ENCODE measurements at places on chromosomes 13 and 19. TPM values are rescaled to one million over a fixed set of nuclear protein-coding genes. Genes with fewer than 3 reads are reported as not detected.

- no peaks in the 10 kb centered on the region for H3K27me3 ChIP-seq
- DNase-seq, result no peak
- no peak overlapping the region for H3K27ac ChIP-seq
Observed at GRCh38 chr13:32659736-32660135, 73.5 kb downstream of the PDS5B start.

GRCh38 chr19:33706631-33707030 lies 84.9 kb downstream of the CHST8 start:
- H3K27me3 ChIP-seq, result no peaks in the 10 kb centered on the region
- no peaks in the 10 kb centered on the region for H3K4me1 ChIP-seq
- H3K4me3 ChIP-seq, result no peak overlapping the region
- no peak for DNase-seq
- no peaks in the 10 kb centered on the region for H3K36me3 ChIP-seq

GRCh38 chr13:99313941-99314340 lies 6.7 kb upstream of the GPR183 start:
- H3K27me3 ChIP-seq, result no peaks in the 10 kb centered on the region
- H3K4me1 ChIP-seq, result peaks cover 10% of the 10 kb centered on the region
- H3K36me3 ChIP-seq, result no peaks in the 10 kb centered on the region
- H3K4me3 ChIP-seq, result no peak overlapping the region
- no peak for DNase-seq
- H3K27ac ChIP-seq, result no peak overlapping the region

DNA sequence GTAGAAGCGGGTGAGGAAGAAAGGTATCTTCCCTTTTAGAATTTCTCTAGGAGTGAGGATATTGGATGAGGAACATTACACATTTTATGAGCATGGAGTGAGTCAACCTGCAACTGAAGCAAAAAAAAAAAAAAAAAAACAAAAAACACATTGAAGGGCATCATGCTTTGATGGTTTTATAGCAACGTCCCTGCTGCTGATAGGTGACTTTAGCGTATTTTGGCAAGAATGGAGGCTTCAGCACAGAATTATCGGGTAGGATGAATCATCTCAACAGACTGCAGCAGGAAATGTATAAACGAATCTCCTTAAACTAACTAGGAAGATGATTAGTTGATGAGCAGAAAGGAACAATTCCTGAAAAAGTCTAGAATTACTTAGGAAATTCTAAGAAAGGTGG lies 1359.6 kb upstream of the ATXN8OS start:
- no peak for DNase-seq
- H3K4me3 ChIP-seq, result no peak overlapping the region
- H3K4me1 ChIP-seq, result no peaks in the 10 kb centered on the region
- H3K27ac ChIP-seq, result no peak overlapping the region

DNA sequence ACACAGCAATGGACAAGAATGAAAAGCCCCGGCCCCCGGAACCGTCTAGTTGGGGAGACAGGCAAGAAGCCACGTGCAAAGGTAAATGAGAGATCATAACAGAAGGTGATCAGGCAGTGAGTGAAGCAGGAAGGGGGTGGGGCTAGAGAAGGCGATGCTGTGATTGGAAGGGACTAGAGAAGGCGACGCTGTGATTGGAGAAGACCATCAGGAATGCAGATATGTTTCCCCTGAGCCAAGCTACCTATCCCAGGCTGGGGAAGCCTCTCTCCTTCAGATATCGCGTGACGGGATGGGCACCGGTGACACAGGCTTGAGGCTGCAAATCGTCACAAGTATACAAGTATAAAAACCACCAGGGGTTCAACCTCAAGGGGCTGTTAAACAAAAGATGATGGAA lies 21.8 kb downstream of the DCAF15 start:
- peaks cover 5% of the 10 kb centered on the region for H3K4me1 ChIP-seq
- H3K4me3 ChIP-seq, result no peak overlapping the region
- no peak overlapping the region for H3K27ac ChIP-seq
- H3K27me3 ChIP-seq, result no peaks in the 10 kb centered on the region
- DNase-seq, result peak; percentile 61

GRCh38 chr13:110132225-110132982 lies 174.6 kb downstream of the COL4A1 start:
- peaks cover 6% of the 10 kb centered on the region for H3K27me3 ChIP-seq
- no peak overlapping the region for H3K4me3 ChIP-seq
- no peak overlapping the region for H3K27ac ChIP-seq
- H3K4me1 ChIP-seq, result peaks cover 5% of the 10 kb centered on the region

The LRP3 gene
- 35.1 TPM for total RNA-seq

The ETV2 gene
- 1.0 TPM for total RNA-seq

The SLC27A5 gene
- 9.0 TPM for total RNA-seq

DNA sequence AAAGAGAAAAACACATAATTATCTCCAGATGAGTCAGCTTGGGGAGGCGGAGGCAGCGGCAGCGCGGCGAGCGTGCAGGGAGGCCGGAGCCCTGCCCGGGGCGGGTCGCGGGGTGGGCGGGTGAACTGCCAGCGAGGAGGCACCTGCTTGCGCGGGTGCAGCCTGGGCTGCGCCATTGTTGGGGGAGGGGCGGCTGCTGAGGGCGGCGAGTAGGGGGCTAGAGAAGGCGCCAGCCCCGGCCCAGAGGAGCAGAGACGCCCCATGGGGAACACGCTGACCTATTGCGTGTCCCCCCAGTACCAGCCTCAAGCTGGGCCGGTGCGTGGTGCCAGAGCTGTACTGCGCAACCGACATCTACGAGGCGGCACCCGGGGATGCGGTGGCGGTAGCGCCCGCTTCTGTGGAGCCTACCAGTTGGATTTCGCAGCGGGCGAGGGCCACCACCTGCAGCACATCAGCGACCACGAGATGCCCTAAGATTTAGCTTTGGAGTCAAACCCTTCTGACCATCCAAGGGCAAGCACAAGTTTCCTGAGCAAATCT lies 16.7 kb downstream of the ZNF100 start:
- no peak overlapping the region for H3K27ac ChIP-seq
- no peak for DNase-seq
- H3K4me1 ChIP-seq, result no peaks in the 10 kb centered on the region
- no peaks in the 10 kb centered on the region for H3K27me3 ChIP-seq
- H3K4me3 ChIP-seq, result no peak overlapping the region

DNA sequence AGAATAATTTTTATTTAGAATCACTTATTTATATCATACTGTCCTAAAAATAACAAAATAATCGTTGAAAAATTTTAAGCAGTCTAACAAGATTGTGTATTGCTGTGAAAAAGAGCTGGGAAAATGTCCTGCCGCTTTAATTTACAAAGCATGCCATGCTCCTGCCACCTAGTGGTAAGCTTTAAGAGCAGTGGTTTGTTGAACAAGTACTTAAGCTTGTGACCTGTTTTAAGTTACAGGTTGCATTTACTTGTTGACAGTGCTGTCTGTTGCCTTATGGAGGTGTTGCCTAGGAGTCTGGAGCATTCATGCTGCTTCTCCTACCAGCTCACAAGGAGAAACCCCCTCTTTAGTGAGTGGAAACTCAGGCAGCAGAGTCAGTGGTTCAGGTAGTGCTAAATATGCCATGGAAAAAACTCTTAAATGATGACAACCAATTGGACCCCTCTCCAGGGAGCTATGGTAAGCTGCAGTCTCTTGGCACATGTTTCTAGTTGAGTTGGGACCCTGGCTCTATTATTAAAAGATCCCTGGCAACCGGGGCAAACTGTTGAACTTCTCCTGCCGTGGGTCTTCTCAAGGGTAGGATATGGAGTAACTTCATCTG lies 68.4 kb downstream of the SPATA13 start:
- no peaks in the 10 kb centered on the region for H3K27me3 ChIP-seq
- H3K4me1 ChIP-seq, result peaks cover 4% of the 10 kb centered on the region

DNA sequence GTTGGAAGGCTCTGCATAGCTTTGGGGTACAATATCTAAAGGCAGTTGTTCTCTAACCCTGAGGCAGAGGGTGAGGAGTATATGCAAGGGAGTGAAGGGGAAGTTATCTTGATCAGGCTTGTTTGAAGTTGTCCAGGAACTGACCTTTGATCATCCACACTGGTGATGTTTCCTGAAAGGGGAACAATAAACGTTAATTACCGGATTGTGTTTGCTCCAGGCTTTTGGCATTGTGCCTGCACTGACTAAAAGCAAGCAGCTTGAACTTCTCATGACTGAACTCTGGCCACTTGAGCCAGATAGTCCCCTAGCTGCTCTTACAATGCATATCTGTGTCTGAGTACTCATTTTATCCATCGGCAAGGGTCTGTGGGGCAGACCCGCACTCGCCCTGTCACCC lies 27.0 kb upstream of the ZNF726 start:
- H3K36me3 ChIP-seq, result no peaks in the 10 kb centered on the region
- H3K27me3 ChIP-seq, result no peaks in the 10 kb centered on the region
- H3K27ac ChIP-seq, result no peak overlapping the region
- no peak overlapping the region for H3K4me3 ChIP-seq
- no peaks in the 10 kb centered on the region for H3K4me1 ChIP-seq

GRCh38 chr13:73235385-73235784 lies 176.6 kb downstream of the KLF5 start:
- H3K4me3 ChIP-seq, result no peak overlapping the region
- no peak overlapping the region for H3K27ac ChIP-seq
- no peaks in the 10 kb centered on the region for H3K4me1 ChIP-seq
- DNase-seq, result no peak
- H3K27me3 ChIP-seq, result no peaks in the 10 kb centered on the region

The ZNF677 gene
- total RNA-seq, result 37.8 TPM

GRCh38 chr13:26320766-26321165 lies 66.8 kb downstream of the CDK8 start:
- no peaks in the 10 kb centered on the region for H3K27me3 ChIP-seq
- no peaks in the 10 kb centered on the region for H3K4me1 ChIP-seq

DNA sequence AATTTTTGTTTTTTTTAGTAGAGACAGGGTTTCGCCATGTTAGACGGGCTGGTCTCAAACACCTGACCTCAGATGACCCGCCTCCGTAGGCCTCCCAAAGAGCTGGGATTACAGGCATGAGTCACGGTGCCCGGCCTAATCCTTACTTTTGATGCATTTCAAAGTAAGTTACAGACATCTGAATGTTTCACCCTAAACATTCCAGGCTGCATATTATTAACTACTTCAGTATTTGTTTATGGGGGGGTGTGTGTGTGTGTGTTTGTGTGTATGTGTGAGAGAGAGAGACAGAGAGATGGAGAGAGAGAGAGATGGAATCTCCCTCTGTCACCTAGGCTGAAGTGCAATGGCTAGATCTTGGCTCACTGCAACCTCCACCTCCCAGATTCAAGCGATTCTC lies 13.1 kb downstream of the SULT2B1 start:
- H3K36me3 ChIP-seq, result no peaks in the 10 kb centered on the region
- H3K4me3 ChIP-seq, result no peak overlapping the region
- H3K27me3 ChIP-seq, result no peaks in the 10 kb centered on the region
- DNase-seq, result peak; percentile 74

The ZMYM5 gene
- 17.1 TPM for total RNA-seq

GRCh38 chr19:43779820-43780219 lies 953 bp downstream of the KCNN4 start:
- no peak overlapping the region for H3K4me3 ChIP-seq
- H3K27me3 ChIP-seq, result no peaks in the 10 kb centered on the region
- peaks cover 5% of the 10 kb centered on the region for H3K4me1 ChIP-seq
- no peak overlapping the region for H3K27ac ChIP-seq

The CACNG7 gene
- total RNA-seq, result 1.4 TPM

- no peaks in the 10 kb centered on the region for H3K27me3 ChIP-seq
- H3K4me1 ChIP-seq, result no peaks in the 10 kb centered on the region
- DNase-seq, result no peak
Observed at GRCh38 chr13:59343993-59344822, 819.5 kb downstream of the DIAPH3 start.

GRCh38 chr19:39788244-39788643 lies 9.6 kb downstream of the LEUTX start:
- no peaks in the 10 kb centered on the region for H3K27me3 ChIP-seq
- H3K4me3 ChIP-seq, result no peak overlapping the region
- no peaks in the 10 kb centered on the region for H3K4me1 ChIP-seq
- no peaks in the 10 kb centered on the region for H3K36me3 ChIP-seq

GRCh38 chr19:47644743-47645482 lies 36.0 kb downstream of the BICRA start:
- DNase-seq, result no peak
- H3K27me3 ChIP-seq, result no peaks in the 10 kb centered on the region
- no peaks in the 10 kb centered on the region for H3K36me3 ChIP-seq
- H3K4me1 ChIP-seq, result peaks cover 19% of the 10 kb centered on the region
- peak overlapping the region; percentile 47 for H3K27ac ChIP-seq

The MIA gene
- total RNA-seq, result not detected

The APOC4 gene
- total RNA-seq, result not detected

The ZBTB32 gene
- total RNA-seq, result not detected

DNA sequence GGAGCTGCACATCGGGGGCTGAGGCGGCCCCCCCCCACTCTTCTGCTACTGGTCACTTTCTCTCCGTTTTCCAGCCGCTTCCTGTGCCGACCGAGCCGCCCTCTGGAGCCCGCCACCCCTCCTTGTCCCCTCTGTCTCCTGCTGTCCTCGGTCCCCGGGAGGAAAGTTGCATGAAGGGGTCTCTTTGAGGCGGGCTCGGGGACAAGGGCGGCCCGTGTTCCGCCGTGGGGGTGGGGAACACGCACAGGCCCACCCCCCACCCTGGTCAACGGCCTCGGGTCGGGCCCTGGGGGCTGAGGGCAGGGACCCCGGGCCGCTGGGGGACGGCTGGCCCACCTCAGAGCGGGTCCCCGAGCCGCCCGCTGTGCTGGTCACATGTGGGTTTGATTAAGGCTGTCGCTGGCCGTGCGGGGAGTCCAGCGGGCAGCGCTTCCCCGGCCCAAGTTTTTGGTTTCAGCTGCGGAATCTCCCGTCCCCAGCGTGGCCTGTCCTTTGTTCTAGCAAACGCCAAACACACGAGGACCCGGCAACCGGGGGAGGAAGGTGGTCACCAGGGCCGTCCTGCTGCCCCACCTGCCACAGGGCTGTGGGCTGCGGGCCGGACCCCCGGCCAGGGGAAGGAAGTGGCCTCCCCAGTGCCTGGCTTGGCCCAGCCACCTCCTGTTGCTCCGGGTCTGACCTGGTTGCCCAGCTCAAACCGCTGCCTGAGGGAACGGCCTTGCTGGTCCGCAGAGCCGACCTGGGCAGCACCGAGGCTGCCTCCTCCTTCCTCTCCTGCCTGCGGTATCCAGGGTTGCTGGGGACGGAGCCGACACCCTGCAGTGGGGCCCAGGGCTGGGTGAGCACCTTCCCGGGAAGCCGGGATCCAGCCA lies 1.9 kb downstream of the EFNA2 start:
- DNase-seq, result no peak

DNA sequence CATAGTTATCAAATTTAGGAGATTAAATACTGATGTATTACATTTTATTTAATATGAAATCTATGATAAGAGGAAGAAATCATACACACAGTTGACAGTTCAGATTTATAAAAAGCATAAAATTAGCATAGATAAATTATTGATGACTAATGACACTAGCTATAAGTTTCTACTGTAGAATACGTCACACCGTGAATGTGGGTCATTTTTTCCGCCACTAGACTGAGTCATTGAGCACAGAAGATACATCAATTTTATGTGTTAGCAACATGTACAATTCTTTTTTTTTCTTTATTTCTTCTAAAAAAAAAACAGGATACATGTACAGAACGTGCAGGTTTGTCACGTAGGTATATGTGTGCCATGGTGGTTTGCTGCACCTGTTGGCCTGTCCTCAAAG lies 22.2 kb downstream of the AP2S1 start:
- no peaks in the 10 kb centered on the region for H3K27me3 ChIP-seq
- peaks cover 4% of the 10 kb centered on the region for H3K4me1 ChIP-seq
- H3K4me3 ChIP-seq, result no peak overlapping the region
- no peaks in the 10 kb centered on the region for H3K36me3 ChIP-seq
- H3K27ac ChIP-seq, result no peak overlapping the region
- DNase-seq, result no peak
